ENCODE measurements at places on chromosomes 5 and 9.

DNA sequence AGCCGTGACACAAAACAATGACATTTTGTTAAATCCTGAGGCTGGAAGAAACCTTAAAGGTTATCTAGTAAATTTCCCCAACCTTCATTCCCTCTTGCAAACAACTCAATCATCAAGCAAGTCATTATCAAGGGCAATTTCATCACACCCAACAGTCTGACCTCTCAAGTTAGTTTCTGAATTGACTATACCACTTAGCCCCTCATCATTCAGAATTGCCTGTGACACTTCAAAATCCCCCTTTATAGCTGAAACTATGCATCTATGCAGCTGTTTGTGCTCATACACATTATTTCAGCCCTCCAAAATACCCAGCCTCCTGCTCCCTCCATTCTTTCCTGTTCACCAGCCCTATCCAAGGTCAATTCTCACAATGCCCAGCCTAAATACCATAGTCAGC lies 24.6 kb downstream of the LPAR1 start:
- H3K27ac ChIP-seq, result no peak overlapping the region
- H3K4me3 ChIP-seq, result no peak overlapping the region

DNA sequence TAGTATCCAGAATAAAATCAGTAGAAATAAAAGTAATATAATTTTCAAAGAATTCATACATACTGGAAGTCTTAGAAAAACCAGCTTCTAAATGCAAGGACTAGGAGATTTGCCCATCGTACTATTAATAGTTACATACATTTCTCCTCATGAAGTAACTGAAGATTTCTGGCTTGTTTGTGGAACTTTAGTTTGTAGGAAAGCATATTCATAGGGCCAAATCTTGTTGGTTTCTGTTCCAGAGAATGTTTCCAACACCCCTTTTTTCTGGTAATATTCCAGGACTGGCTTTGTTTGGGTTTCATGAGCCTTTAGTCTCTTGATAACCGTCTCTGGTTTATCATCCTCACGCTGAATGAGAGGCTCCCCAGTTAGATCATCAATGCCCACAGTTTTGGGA lies 66.3 kb upstream of the TJP2 start:
- no peak overlapping the region for H3K27ac ChIP-seq
- peaks cover 9% of the 10 kb centered on the region for H3K36me3 ChIP-seq
- H3K4me1 ChIP-seq, result peaks cover 4% of the 10 kb centered on the region
- no peak for DNase-seq

GRCh38 chr5:136038635-136039034 lies 9.8 kb downstream of the TGFBI start:
- peaks cover 9% of the 10 kb centered on the region for H3K27me3 ChIP-seq
- no peak overlapping the region for H3K4me3 ChIP-seq
- DNase-seq, result no peak
- H3K36me3 ChIP-seq, result peaks cover 11% of the 10 kb centered on the region

- H3K27me3 ChIP-seq, result peaks cover 6% of the 10 kb centered on the region
- peaks cover 45% of the 10 kb centered on the region for H3K4me1 ChIP-seq
- peak overlapping the region; percentile 37 for H3K27ac ChIP-seq
- H3K36me3 ChIP-seq, result peaks cover 26% of the 10 kb centered on the region
Measured at GRCh38 chr9:87516222-87516925, 18.7 kb downstream of the DAPK1 start.

- H3K4me3 ChIP-seq, result peak overlapping the region; percentile 16
- H3K27ac ChIP-seq, result peak overlapping the region; percentile 97
- DNase-seq, result peak; percentile 11
- peaks cover 46% of the 10 kb centered on the region for H3K4me1 ChIP-seq
Measured at GRCh38 chr5:109739741-109740728, 50.3 kb downstream of the MAN2A1 start.

- no peak overlapping the region for H3K4me3 ChIP-seq
- H3K36me3 ChIP-seq, result no peaks in the 10 kb centered on the region
- H3K27me3 ChIP-seq, result no peaks in the 10 kb centered on the region
- no peaks in the 10 kb centered on the region for H3K4me1 ChIP-seq
- no peak overlapping the region for H3K27ac ChIP-seq
Measured at GRCh38 chr5:105677291-105677690, 1993.4 kb downstream of the EFNA5 start.

- no peaks in the 10 kb centered on the region for H3K4me1 ChIP-seq
Measured at GRCh38 chr5:602466-603035, 9.6 kb upstream of the CEP72 start.

- H3K4me1 ChIP-seq, result no peaks in the 10 kb centered on the region
- H3K27ac ChIP-seq, result no peak overlapping the region
- H3K4me3 ChIP-seq, result no peak overlapping the region
- DNase-seq, result no peak
- H3K27me3 ChIP-seq, result peaks cover 4% of the 10 kb centered on the region
Measured at GRCh38 chr9:110532908-110533665, 46.5 kb downstream of the SVEP1 start.

DNA sequence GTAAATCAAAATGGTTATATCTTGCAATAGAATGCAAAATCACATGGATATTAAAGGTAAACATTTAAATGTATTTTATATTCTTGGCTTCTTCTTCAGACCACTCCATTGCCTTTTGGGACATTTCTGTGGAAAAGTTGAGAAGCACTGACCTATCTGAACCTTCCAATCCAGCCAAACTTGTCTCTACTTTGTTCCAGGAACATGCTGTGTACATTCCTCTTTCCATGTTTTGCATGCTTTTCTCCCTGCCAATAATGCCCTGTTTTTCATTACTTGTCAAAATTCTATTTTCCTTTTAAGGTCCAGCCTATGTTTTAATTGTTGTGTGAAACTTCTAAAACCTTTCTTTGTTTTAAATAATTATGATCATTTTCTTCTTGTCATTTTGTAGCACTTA lies 28.3 kb downstream of the JAK2 start:
- no peaks in the 10 kb centered on the region for H3K4me1 ChIP-seq
- H3K27ac ChIP-seq, result no peak overlapping the region
- DNase-seq, result no peak
- H3K36me3 ChIP-seq, result peaks cover 14% of the 10 kb centered on the region
